NCI-H1694 (cell line): ENCODE measurements at places on chromosomes 1 and 21.
A peak's percentile ranks its signal among the peaks of the same experiment; 100 is the strongest.

- DNase-seq, result peak; percentile 89
Observed at GRCh38 chr21:42661688-42662429, 8.4 kb downstream of the PDE9A start.

DNA sequence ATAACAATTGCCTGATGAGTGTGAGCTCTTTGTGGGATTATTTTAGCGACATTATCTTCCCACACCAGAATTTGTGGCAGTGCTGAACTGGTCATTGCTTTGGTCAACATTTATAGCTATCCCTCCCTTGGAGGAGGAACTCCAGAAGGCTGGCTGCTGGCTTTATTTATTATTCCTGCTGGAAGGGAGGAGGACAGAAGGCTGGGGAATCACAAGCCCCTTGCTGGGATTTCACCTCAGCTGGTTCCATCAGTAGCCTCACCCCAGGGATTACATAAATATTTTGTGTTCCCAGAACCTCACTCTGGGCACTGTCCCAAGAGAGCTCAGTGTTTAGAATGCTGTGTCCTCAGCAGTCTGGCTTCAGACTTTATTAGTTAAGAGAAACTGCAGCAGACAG lies 102.8 kb upstream of the C1orf21 start:
- DNase-seq, result peak; percentile 25

GRCh38 chr1:161502641-161503393 lies 2.4 kb upstream of the FCGR2A start:
- no peak for DNase-seq

DNA sequence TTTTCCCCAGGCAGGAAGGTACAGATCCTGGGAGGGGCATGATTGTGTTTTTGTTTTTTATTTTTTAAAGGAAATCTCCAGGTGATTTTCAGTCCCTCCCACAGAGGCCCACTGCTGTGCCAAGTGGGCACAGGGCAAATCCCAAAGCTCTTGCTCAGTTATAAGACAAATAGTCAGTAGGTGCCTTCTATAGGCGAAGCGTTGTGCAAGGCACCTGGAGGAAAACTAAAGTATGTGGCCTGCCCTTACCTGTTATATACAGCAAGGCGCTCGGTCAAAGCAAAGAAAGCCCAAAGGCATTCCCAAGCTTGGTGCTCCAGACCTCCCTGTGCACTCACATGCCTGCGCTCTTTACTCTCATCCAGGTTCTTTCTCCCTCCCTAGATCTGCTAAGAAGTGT lies 81.0 kb downstream of the KCNJ15 start:
- DNase-seq, result no peak

DNA sequence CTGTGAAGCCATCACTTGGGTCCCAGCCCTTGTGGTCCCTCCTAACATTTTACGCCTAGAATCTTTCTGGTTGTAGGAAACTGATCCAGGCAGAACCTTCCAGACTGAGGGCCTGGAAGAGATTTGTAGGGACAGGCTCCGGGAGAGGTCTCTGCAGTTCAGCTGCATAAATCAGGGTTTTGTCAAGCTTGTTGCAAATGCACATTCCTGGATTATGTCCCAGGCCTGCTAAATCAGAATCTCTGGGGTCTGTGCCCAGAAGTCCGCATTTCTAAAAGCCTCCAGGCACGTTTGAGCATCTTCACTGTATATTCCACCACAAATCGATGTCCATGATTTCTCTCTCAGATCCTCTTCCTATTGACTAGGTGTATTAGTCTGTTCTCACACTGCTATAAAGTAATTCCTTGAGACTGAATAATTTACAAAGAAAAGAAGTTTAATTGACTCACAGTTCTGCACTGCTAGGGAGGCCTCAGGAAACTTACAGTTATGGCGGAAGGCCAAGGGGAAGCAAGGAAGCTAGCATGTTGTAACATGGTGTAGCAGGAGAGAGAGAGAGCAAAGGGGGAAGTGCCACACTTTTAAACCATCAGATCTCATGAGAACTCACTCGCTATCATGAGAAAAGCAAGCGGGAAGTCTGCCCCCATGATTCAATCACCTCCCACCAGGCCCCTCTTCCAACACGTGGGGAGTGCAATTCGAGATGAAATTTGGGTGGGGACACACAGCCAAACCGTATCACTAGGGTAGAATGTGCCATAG lies 1.2 kb upstream of the FHAD1 start:
- no peak for DNase-seq

DNA sequence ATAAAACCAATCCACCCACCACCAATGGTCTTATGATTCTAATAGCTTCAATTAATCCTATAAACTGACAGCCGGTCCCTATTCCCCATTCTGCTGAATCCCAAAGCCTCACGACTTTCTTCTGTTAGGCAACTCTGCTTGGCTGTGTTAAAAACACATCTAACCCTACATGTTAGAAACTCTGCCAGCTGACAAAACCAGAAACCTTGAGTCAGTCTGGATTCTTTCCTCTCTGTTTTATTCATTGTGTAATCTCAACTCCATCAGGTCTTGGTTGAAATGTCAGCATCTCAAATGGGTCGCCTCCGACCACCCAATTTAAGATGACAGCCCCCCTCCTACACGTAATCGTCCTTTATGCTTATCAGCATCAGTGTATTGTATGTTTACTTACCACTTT lies 312.1 kb downstream of the DISC1 start:
- no peak for DNase-seq

DNA sequence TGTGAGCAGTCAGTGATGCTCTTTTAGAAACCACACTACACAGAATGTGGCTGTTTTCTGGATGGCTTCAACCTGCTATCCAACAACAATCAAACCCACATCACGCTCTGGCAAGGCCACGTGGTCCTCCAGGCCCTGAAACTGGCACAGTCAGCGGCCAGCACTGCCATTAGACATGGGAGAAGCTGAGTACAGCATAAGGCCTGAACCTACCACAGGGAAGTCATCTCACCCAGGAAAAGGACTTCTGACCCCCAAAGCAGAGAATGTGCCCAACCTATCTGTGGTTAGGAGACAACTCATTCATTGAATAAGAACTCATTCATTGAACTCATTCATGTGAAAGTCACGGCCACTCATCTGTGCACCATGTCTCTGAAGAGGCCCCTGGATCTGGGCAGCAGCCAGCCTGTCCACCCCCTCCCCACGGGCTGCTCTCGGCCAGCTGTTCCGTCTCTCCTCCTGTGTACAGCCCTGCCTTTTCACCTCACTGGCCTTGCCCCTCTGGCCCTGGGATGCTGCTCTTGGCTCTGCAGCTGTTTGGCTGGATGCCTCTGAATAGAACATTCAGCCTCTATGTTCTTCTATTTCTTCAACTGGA lies 41.1 kb downstream of the C1orf198 start:
- DNase-seq, result peak; percentile 99

- DNase-seq, result no peak
Observed at GRCh38 chr1:119587341-119587740, 60.7 kb downstream of the ZNF697 start.

DNA sequence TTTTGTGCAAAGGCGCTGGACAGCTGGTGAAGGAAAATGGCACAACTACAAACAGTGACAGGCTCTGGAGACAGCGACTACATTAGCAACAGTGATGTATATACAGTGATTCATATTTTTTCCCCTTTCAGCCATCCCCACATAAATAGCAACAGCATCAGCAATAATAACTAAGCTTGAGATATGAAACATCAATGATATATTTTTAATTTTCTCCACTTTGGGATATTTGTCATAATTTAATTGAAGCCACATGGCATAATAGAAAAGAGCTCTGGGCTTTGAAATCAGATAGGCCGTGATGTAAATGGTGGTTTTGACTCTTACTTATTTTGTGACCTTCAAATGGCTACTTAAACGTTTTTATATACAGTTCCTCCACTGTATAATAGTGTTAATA lies 764.3 kb upstream of the PRMT6 start:
- no peak for DNase-seq

- DNase-seq, result no peak
Observed at GRCh38 chr1:61606448-61607312, 118.3 kb downstream of the TM2D1 start.

- DNase-seq, result no peak
Observed at GRCh38 chr1:33918368-33918767, 54.5 kb downstream of the HMGB4 start.

GRCh38 chr1:111211921-111212320 lies 11.5 kb upstream of the DENND2D start:
- no peak for DNase-seq

DNA sequence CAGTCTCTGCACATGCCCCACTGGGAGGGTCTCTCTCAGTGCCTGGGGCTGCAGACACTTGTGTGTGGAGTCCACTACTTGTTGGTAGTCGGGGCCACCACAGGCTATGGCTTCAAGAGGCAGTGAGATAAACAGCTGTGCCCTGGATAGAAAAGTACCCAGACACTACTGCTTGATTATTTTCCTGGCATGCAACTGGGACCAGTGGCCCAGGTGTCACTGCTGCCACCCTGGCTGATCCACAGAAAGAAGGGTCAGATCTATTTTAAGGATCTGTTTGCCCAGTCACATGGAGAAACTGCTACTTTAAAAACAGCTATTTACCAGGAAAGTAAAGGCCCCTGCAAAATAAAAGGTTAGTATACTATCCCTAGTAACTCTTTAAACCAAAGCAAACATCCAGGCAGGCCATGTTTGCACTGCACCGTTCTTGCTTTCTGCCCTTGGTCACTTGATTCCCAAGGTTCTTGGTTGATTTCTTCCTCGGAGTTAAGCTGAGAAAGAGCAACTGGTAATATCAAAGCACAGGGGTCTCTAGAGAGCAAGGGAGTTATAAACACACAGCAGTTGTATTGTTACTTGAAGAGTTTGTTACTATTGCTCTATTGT lies 99.9 kb downstream of the GLUL start:
- DNase-seq, result no peak

DNA sequence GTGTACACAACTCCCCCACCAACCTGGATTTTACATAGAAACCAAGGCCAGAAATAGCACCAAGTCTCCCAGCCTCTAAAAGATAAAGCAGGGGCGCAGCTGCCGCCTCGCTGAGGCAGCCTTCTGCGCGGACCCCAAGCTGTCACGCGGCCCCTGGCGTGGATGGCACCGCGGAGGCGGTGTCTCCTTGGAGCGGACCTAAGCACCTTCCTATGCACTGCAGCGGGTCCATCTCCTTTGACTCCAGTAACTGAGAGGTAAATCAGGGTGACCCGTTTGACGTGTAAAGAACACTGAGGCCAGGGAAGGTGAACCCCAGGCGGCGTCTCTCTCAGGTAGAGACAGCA lies 17.0 kb downstream of the ZNF697 start:
- no peak for DNase-seq

DNA sequence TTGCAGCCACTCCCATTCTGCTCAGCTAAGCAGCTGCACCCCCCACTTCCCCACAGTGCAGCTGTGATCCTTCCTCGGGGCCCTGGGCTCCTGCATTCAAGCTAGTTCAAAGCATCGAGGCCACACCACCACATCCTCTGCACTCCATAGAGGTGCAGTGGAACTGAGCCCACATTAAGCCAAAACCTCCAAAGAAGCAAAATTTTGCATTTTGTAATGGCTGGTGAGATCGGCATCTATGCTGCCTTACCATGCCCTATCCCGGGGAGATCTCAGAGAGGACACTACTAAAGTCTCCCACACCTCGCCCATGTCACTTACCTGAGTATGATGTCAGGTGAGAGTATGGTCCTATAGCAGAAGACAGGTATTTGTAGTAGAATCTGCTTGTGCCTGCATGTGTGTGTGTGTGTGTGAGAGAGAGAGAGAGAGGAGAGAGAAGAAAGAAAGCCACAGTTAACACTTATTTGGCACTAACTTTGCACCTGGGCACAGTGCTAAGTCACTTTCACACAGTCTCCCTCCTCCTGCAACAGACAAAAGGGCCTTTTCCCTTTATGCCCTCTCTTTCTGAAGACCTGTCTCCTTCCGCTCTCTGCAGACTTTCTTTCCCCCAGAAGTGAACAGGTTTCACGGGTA lies 89.8 kb downstream of the KIF14 start:
- DNase-seq, result no peak

DNA sequence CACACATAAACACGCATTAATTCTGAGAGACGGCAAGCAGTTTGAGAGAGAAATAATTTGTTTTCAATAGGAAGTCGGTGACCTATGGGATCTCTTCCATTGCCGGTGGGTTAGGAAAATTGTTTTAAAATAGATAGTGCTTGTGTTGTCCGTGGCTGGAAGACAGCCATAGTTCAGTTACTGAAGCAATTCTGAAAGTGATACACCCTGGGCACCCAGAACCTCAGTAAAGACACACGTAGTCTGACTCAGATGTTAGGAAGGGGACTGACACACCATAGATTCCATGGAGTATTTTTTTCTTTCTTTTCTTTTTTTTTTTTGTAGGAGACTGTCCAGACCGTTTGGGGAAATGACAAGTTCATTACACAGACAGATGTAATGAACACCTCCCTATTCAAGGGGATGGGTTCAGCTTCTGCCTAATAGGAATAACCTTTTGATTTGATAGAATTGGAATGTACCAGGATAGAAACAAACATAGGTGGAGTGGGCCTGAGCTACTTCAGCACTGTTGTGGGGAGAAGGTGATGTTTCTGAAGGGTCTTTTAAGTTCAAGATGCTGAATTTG lies 1.6 kb downstream of the C1orf21 start:
- DNase-seq, result no peak

GRCh38 chr21:38148046-38148445 lies 108.7 kb upstream of the KCNJ15 start:
- DNase-seq, result peak; percentile 50

DNA sequence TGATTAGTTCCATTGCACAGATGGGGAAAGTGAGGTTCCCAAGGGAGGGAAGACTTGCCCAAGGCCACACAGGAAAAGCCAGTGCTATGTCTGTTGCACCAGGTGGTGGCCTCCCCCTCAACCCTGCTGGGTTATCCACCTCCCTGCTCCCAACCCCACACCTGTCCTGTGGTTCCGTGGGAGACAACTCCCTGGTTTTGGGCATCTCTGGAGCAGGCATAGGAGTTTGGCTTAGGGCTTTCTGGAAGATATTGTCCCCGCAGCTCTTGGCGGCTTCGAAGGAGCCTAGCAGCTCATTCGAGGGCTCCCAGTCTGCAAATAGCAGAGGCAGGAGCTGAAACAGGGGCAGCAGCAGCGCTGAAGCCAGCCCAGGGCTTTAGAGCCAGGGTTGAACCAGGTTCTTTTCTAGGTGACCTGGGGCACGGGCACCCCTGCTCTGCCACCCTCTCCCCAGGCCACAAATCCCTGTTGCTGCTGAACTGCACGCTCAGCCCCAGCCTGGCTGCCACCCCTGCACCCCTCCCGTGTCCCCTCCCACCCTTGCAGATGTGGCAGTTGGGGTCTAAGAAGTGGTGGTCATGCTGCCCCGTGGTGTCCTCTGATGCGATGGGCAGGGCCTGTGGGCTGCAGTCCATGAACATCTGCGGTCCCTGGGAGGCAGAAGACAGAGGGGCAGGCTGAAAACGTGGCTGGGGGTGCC lies 22.1 kb downstream of the SPOCD1 start:
- DNase-seq, result no peak

DNA sequence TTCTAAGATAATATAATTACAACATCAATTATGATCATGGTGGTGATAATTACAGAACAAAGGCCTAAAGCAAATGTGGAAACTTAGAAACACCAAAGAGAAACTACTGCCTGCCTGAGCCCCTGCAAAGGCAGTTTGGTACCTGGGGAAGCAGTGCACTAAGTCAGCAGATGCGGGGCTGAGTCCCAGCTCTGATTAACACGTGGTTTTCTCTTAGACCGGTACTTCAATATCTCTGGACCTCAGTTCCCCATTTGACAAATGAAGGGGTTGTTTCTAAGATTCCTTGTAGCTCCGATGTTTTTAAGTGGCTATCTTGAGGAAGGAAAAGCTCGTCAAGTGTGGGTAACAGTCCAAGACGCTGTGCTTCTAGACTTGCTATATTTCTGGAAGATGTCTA lies 16.7 kb upstream of the PLEKHA6 start:
- no peak for DNase-seq

GRCh38 chr1:170495006-170495405 lies 37.0 kb upstream of the GORAB start:
- DNase-seq, result no peak

- DNase-seq, result no peak
Observed at GRCh38 chr1:222754366-222755139, 17.6 kb downstream of the FAM177B start.
